MCF 10A (cell line): ENCODE measurements at places on chromosomes 3 and 15.

DNA sequence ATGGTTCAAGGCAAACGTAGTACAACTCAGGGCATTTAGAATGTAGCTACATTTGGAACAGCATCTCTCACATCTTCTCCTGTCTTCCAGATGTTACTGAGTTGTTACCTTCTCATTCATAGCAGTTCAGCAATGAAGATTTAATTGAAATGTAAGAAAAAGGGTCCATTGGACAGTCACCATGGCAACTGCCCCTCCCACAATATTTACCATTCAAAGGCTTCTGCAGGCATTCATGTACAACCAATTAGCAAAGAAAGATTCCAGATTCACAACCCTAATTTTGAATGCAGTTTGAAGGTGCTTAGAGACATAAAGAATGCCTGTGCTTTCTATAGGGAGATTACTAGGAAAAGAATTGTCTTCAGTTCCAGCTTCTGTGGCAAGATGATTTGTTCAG is 22.2 kb downstream of the SCN11A start:
- DNase-seq: no peak

DNA sequence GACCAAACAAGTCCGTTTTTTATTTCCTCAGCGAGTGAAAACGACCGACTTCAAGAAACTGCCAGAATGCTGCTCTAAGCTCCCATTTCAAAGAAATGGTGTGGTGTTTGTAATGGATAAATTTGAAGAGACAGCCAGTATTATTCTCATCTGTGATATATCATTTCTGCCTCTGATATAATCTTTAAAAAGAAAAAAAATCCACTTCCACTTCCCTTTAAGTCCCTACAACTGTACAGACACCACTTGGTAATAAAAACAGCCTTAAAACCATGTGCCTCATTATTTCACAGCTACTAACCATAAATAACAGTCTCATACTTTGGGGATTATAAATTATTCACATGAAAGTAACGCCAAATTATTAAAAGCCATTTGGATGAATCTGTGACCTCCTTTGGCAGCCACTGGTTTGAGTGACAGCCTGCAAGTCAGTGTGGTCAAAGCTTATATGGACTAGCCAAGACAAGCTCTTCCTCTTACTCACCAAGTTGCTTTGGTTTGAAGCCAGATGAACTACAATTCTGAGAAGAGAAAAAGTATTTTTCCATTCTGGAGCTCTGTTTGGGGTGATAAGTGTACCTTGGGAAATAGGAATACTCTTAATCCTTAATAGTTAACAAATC is 168.0 kb downstream of the SHOX2 start:
- peak; percentile 39 for DNase-seq

DNA sequence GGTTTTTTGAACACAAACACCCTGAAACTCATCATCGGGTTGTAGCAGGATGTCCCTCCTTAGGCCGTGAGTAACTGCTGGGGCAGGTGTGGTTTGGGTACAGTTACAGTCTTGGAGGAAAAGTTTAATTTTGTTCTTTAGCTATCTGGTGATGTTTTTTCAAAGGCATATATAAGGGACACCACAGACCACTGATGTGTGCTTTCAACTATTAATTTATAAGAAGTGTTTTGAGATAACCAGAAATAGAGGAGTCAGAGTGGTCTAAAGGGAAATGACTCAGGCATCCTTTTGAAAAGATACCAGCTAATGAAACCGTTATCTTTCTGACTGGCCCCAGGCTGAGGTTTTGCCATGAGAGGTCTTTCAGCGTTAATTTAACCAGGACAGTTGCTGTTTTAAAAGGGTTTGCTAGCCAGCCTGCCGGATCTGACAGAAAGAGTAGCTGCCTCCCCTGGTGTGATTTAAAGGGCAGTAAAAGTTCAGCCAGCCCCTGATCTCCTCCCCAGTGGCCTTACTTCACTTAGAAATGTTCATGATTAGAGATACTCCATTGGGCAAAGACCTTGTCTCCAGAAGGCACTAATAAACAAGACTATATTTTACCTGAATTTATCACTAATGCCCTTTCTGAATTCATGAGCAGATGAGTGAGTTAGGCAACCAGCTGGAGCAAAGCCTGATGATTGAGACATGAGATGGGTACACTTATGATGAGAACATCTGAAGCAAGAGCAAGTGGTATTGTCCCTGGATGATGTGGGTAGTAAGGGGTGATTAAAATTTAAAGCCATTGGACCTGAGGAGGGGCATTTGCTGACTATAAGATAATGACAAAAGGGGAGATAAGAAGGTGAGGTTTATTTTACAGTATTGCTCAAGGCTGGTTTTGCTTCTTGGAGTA is 482.5 kb upstream of the TBL1XR1 start:
- peak; percentile 44 for DNase-seq

GRCh38 chr3:115885621-115886020 is 262.3 kb downstream of the GAP43 start:
- DNase-seq: peak; percentile 45

GRCh38 chr3:183477801-183478456 is 49.5 kb upstream of the MCF2L2 start:
- no peak for DNase-seq

DNA sequence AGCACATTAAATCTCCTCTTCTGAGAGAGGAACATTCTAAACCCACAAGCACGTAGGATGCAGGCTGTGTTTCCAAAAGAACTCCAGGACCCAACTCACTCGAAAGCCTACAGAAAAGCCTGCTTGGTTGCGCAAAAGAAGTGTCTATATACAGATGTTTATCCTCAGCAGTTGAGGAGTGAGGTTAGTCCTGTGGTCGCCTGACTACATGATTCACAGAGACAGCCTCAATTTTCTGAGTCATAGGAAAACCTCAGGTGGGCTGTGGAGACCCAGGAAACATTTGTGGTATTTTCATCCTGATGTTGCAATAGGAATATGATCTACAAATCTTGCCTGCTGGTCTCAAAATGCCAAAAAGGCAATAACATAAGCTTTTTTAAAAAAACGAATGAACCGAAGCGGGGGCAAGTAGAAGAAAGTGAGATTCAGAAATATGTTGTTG is 183.8 kb upstream of the THRB start:
- peak; percentile 94 for DNase-seq

- DNase-seq: peak; percentile 93
Measured at GRCh38 chr3:184448321-184449160, 68.7 kb downstream of the CHRD start.

- no peak for DNase-seq
Measured at GRCh38 chr3:103195216-103195615, 760.4 kb downstream of the ZPLD1 start.

DNA sequence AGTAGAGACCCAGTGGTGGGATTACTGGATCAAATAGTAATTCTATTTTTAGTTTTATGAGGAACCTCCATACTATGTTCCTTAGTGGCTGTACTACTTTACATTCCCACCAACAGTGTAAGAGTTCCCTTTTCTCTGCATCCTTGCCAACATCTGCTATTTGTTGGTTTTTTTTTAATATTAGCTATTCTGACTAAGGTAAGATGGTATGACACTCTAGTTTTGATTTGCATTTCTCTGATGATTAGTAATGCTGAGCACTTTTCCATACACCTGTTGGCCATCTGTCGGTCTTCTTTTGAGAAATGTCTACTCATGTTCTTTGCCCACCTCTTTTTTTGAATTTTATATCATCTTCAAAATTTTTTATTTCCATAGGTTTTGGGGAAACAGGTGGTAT is 34.2 kb upstream of the RAP2B start:
- DNase-seq: no peak

GRCh38 chr3:194148383-194148782 is 12.4 kb downstream of the HES1 start:
- DNase-seq: peak; percentile 79

- no peak for DNase-seq
Measured at GRCh38 chr3:134768116-134768515, 26.9 kb upstream of the EPHB1 start.

DNA sequence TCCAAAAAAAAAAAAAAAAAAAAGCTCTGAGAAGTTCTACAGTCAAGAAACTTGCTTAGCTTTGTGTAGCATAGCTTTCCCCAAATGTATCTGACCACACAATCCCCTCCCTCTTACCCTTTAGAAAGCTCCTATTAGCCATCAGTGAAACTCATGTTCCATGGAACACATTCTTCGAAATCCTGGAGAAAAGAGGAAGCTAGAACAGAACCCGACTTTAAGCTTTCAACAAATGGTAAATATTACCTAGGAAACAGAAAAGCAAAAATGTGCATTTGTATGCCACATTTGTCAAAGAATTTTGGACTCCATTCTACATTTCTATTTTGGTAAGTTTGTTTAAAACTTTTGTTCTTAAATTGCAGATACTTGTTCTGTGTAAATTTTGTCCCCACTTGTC is 17.4 kb upstream of the CRTC3 start:
- DNase-seq: no peak

- no peak for DNase-seq
Measured at GRCh38 chr15:81851325-81851724, 194.5 kb downstream of the MEX3B start.

- DNase-seq: no peak
Measured at GRCh38 chr3:88059380-88060170, 520 bp downstream of the ZNF654 start.

DNA sequence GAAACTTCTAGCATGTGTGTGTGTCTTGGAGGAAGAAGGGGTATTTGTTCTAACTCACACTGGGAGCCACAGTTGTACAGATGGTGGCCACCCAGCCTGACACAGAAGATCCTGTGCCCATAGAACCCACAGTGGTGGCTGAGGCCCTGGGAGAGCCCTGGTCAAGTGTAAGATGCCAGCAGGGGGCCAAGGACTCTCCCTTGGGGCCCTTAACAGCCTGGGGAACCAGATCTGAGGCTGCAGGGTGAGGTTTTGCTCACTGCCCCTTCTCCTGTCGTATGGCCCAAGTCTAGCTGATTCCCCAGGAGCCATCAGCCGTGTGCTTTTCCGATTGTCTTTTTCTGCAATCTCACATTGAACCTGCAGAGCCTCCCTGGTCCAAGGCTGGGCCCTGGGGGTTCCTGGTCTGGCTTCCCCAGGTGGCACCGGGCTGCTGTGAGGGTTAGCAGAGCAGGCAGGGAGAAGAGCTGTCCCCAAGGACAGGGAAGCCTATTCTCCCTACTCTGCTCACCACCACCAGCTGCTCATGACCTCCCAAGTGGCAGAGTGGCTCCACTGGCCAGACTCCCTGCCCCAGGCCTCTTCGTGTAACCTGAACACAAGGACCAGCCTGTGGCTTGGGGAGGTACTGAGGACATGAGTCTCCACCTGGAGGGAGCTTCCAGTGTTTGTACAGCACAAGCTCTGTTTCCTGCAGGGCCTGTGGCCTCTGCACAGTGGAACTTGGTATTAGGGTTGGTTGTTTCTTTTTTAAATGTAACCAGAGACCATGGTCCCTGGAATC is 51.9 kb downstream of the CA12 start:
- no peak for DNase-seq

DNA sequence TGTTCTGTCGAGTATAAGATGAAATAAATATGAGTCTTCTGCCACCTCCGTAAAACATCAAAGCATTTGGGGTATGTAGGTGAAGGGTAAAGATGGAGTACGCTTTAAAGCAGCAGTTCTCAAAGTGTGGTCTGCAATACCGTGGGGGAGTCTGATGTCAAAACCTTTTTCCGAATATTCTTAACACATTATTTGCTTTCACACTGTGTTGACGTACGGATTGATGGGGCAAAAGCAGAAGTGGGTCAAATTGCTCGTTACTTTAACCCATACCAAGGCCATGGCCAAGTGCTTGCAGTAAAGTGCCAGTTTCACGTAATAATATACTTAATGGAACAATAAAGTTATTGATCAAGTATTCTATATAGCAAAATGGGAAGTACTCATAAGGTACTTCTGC is 36.3 kb downstream of the PAK2 start:
- DNase-seq: no peak

DNA sequence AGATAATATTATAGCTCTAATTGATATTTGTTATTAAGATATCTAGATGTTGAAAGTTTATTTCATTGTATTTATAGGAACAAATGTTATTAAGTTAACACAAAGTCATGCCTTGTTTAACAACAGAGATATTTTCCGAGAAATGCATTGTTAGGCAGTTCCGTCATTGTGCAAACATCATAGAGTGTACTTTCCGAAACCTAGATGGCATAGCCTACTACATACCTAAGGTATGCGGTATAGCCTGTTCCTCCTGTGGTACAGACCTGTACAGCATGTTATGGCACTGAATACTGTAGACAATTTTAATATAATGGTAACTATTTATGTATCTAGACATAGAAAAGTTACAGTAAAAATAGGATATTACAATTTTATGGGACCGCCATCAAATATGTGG is 114.3 kb downstream of the NAALADL2 start:
- DNase-seq: no peak

DNA sequence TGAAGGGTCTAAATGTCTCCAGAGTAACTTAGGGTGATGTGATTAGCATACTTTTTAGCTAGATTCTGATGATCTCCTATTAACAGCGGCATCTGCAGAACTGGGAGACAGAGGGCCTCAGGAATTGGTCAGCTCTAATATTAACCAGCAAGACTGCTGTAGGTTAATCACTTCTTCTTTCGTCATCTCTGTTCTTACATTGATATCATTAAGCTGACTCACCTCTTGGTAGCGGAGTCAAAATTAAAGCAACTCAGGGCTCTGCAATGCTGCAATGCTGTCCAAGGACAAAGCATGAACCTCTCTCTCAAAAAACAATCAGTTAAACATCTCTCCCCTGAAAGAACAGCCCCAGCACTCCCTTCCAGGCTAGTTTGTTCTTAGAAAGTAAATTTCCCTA is 57.5 kb upstream of the TRA2B start:
- DNase-seq: peak; percentile 51

DNA sequence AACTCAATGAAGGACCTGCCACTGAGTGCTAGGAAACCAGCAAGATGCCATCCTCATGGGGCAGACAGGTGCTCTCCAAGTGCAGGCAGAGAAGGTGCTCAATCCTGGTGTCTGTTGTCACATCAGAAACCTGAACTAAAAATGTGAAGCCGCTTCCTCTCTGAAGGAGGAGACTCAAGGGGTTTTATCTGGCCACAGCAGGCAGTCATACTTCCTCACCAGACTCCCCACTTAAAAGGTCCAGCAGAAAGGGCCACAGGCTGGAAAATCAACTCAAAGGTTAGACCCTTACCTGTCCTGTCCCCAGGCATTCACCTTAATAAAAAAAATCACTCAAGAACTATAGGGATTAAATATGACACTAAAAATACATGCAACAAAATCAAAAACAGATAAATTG is 4.8 kb downstream of the CCDC12 start:
- DNase-seq: no peak

DNA sequence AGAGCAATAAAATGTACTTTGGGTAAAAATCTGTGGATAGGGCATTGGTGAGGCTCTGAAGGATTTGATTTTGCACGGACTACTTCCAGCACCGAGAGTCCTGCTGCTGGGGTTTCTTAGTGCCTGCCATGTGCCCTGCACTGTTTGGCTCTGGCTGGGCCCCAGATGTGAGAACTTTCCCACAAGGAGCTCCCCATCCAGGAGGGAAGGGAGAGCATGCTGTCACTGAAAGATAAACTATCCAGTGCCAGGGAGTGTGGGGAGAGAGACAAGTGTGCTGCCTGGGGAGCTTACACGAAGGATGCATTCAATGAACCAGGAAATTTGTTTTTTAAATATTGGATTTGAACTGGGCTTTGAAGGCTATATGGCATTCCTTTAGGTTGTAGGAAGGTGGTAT is 30.2 kb downstream of the LPP start:
- DNase-seq: no peak
